CD4-positive, alpha-beta T cell (primary cell): ENCODE measurements at places on chromosomes 5 and 9.

GRCh38 chr9:34744295-34745221 is 34.6 kb upstream of the CCL21 start:
- no peaks in the 10 kb centered on the region for H3K36me3 ChIP-seq
- H3K27me3 ChIP-seq, result peaks cover 5% of the 10 kb centered on the region
- no peak for DNase-seq
- H3K4me3 ChIP-seq, result no peak overlapping the region
- H3K27ac ChIP-seq, result no peak overlapping the region

DNA sequence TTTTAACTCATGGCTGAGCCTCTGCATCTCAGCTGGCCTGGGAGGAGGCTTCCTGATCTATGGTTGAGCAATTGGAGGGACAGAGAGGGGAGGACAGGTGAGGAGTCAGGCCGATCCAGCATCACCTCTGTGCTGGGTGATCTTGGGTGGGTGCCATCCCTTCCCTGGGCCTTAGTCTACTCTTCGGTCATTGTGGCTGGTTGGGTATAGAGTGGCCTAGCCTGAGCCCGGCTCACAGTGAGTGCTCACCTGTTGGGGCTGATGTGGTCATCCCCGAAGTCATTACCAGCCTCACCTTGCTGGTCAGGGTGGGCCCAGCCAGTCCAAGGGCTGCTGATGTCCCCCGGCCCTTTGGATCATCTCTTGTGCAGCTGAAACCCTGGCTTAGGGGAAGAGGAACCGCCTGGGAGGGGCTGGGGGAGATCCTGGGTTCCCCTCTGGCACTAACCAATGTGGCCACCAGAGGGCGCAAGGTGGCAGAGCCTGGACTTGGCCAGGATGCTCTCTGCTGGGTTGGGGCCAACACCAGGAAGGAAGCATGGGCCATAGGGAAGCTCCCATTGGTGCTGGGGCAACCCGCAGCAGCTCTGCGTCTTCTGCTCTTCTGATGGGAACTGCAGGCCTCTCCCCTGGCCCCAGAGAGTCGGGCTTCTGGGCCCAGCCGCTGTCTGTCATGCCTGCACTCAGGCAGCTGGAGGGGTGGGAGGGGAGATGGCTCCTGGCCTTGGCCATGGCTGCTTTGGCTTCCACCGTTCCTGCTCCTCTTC is 17.3 kb upstream of the ODF2 start:
- H3K4me1 ChIP-seq, result peaks cover 7% of the 10 kb centered on the region
- no peak overlapping the region for H3K4me3 ChIP-seq
- no peaks in the 10 kb centered on the region for H3K27me3 ChIP-seq
- no peak overlapping the region for H3K27ac ChIP-seq

- no peak for DNase-seq
- no peaks in the 10 kb centered on the region for H3K4me1 ChIP-seq
- no peaks in the 10 kb centered on the region for H3K36me3 ChIP-seq
- H3K4me3 ChIP-seq, result no peak overlapping the region
Measured at GRCh38 chr5:147930769-147931168, 24.4 kb upstream of the C5orf46 start.

- peaks cover 8% of the 10 kb centered on the region for H3K27me3 ChIP-seq
- no peak overlapping the region for H3K4me3 ChIP-seq
Measured at GRCh38 chr5:173645437-173645807, 29.0 kb upstream of the BOD1 start.

GRCh38 chr5:150481972-150482406 is 25.9 kb upstream of the NDST1 start:
- H3K27ac ChIP-seq, result no peak overlapping the region
- H3K27me3 ChIP-seq, result no peaks in the 10 kb centered on the region
- H3K4me3 ChIP-seq, result no peak overlapping the region
- H3K36me3 ChIP-seq, result no peaks in the 10 kb centered on the region

- no peak for DNase-seq
- no peak overlapping the region for H3K27ac ChIP-seq
- no peaks in the 10 kb centered on the region for H3K27me3 ChIP-seq
- H3K4me3 ChIP-seq, result no peak overlapping the region
Measured at GRCh38 chr5:50320131-50320749, 120.8 kb downstream of the EMB start.

GRCh38 chr5:111932628-111933027 is 175.6 kb upstream of the NREP start:
- no peak overlapping the region for H3K27ac ChIP-seq
- H3K4me1 ChIP-seq, result no peaks in the 10 kb centered on the region
- H3K27me3 ChIP-seq, result no peaks in the 10 kb centered on the region
- no peaks in the 10 kb centered on the region for H3K36me3 ChIP-seq
- DNase-seq, result no peak
- no peak overlapping the region for H3K4me3 ChIP-seq

DNA sequence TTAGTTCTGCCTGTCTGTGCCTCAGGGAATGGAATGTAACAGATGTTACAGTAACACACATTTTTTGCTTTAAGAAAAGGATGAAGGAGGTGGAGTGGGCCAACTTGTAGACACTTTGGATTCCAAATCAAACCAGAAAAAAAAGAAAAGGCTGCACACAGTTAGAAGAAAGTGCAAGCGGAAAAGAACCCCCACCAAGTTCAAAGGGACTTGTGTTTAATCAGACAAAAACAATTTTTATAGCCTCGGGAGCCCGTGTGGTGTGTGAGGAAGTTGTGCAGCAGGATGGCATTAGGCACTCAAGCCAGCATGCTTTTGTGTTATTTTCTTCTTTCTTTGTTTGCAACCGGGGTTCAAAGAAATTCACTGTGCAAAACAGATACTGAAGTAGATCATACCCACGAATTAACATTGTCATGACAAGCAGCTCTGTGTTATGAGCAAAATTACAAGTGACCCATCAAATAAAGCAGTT is 189.5 kb downstream of the SEMA5A start:
- H3K27me3 ChIP-seq, result no peaks in the 10 kb centered on the region
- H3K4me3 ChIP-seq, result no peak overlapping the region
- H3K36me3 ChIP-seq, result no peaks in the 10 kb centered on the region

GRCh38 chr5:122183098-122183787 is 53.9 kb downstream of the ZNF474 start:
- H3K27me3 ChIP-seq, result no peaks in the 10 kb centered on the region
- DNase-seq, result no peak
- no peak overlapping the region for H3K4me3 ChIP-seq

DNA sequence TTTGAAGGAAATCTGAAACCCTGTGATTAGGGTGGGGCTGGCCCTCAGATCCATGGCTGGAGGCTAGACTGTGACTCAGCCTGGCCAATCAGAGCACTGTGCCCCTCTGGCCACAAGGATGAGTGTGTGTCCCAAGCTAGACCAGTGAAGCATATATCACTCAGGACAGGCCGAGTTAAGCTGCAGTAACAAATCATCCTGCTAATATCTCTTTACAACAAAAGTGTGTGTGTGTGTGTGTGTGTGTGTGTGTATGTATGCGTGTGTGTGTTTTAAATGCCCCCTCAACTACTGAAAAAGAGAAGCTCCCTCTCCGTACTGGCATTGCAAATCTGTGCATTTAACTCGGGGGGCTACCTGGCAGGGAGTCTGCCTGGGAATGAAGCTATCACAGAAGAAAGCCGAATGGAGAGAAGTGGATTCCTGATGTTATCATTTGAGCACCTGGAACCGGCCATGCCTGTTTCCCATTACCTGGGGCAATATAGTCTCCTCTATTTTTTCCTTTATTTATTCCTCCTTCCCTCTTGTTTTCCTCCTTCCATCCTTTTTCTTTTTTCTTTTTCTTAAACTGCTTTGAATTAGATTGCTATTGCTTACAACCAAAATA is 25.6 kb downstream of the STC2 start:
- H3K4me3 ChIP-seq, result no peak overlapping the region
- no peak for DNase-seq
- peaks cover 9% of the 10 kb centered on the region for H3K27me3 ChIP-seq
- no peaks in the 10 kb centered on the region for H3K4me1 ChIP-seq
- no peak overlapping the region for H3K27ac ChIP-seq

DNA sequence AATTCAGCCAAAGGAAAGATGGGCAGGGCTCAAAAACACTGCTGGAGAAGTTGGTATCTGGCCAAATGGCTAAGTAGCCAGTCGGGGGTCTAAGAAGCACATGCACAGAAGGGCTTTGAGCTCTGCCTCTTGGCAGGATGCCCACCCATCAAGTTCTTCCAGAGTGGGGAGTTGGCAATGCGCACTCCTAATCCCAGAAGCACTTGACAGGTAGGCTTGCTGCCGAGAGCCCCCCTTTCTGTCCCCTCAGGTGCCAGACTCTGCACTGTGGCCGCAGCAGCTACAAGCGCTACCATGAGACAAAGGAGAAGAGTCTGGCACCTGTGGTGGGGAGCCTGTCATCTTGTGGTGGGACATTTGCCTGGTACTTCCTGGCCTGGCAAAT is 252.9 kb upstream of the SLC24A2 start:
- no peaks in the 10 kb centered on the region for H3K27me3 ChIP-seq
- H3K27ac ChIP-seq, result no peak overlapping the region
- no peaks in the 10 kb centered on the region for H3K36me3 ChIP-seq
- H3K4me1 ChIP-seq, result peaks cover 12% of the 10 kb centered on the region
- DNase-seq, result peak; percentile 4
- no peak overlapping the region for H3K4me3 ChIP-seq

- H3K4me1 ChIP-seq, result no peaks in the 10 kb centered on the region
- no peaks in the 10 kb centered on the region for H3K36me3 ChIP-seq
- H3K4me3 ChIP-seq, result no peak overlapping the region
- DNase-seq, result no peak
Measured at GRCh38 chr5:144549580-144549979, 378.9 kb downstream of the KCTD16 start.

GRCh38 chr5:105816961-105817360 is 1853.8 kb downstream of the EFNA5 start:
- no peak overlapping the region for H3K4me3 ChIP-seq
- no peak for DNase-seq
- H3K27me3 ChIP-seq, result no peaks in the 10 kb centered on the region
- H3K27ac ChIP-seq, result no peak overlapping the region

- H3K36me3 ChIP-seq, result no peaks in the 10 kb centered on the region
- no peak overlapping the region for H3K27ac ChIP-seq
- DNase-seq, result no peak
Measured at GRCh38 chr9:14273696-14274121, 40.2 kb downstream of the NFIB start.

- no peak overlapping the region for H3K27ac ChIP-seq
- H3K27me3 ChIP-seq, result no peaks in the 10 kb centered on the region
- peaks cover 47% of the 10 kb centered on the region for H3K36me3 ChIP-seq
- H3K4me3 ChIP-seq, result no peak overlapping the region
Measured at GRCh38 chr9:113293285-113293878, 9.8 kb downstream of the RNF183 start.

DNA sequence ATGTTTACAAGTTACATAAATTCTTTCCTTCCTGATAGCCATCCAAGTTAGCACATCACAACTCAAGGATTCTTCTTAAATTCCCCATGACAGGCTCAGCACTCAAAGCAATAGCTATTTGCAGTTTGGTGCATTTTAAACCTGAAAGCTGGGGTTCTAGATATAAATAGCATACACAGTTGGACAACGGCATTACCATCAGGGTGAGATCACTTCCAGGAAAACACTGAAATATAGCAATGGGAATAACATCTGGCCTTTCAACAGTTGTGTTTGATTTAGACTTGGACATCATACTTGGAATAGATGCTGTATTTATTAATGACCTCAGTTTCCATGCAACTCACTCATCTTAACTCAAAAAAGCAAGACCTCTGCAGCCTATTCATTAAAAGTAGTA is 24.7 kb upstream of the LECT2 start:
- H3K27me3 ChIP-seq, result peaks cover 8% of the 10 kb centered on the region
- peaks cover 4% of the 10 kb centered on the region for H3K4me1 ChIP-seq
- no peak for DNase-seq
- no peak overlapping the region for H3K4me3 ChIP-seq
- no peak overlapping the region for H3K27ac ChIP-seq

DNA sequence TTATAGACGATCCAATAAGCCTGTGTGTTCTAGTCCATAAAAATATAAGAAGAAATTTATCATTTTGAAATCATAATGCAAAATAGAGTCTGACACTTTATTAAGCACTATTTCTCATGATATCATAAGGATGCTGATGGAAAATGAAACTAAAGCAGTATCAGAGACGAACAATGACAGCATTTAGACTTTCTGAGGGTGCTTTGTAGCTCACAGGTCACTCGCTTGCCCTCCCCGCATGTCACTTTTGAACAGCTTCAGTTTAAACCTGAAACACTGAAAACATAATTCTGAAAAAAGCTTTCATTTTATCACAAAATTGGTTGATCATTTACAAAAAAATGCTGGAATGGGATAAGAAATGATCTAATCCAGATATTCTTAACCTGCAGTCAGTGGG is 247.1 kb downstream of the EBF1 start:
- peaks cover 10% of the 10 kb centered on the region for H3K4me1 ChIP-seq
- no peak overlapping the region for H3K27ac ChIP-seq
- H3K36me3 ChIP-seq, result no peaks in the 10 kb centered on the region

DNA sequence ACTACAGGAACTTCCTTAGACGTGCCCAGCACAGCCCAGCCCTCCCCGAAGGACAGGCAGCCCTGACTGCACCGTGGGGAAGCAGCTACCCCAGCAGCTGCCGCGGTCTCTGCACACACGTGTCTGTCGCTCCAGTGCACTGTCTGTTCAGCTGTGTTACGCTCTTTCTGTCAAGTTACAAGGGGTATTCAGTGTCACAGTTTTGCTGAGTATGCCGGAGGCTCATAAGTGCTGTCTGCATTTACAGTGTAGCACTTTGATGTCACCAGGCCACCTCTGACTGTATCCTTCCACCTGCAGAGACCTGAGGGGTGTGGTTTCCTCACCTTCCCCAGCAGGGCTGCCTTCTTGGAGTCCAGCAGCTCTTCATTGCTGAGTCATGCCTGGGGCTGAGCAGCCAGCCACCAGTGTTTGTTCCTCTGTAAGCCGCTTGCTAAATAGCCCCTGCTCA is 126.8 kb downstream of the EHMT1 start:
- H3K4me3 ChIP-seq, result no peak overlapping the region
- peak; percentile 36 for DNase-seq
- H3K27me3 ChIP-seq, result no peaks in the 10 kb centered on the region
- peaks cover 57% of the 10 kb centered on the region for H3K36me3 ChIP-seq

DNA sequence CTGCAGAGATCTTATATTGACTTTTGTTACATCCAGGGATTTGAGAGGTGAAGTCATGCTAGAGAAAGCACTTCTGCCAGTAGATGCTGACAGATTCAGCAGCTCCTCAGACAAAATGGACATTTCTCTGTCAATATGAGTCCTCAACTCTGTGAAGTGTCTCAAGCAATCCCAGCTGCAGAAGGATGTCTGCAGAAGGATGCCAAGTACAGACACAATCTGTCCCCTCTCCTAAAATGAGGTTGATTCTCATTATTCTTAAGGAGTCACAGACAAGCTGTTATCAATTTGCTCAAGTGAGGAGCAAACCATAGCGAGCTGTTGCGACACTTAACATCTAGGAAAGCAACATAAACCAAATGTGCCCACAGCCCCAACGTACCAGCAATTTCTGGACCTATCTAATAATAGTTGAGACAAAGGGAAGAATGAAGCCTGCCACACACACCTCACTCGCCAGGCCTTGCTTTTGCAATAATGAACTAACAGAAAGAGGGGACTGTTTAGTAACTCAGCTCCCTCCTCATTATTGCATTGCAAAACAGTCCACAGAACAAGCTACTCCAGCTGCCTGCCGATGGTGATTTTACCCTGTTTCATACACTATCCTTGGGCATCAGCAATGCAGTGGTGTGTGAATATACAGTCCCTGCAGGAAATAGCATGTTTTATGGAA is 364.2 kb upstream of the PDE4D start:
- H3K27me3 ChIP-seq, result no peaks in the 10 kb centered on the region
- no peaks in the 10 kb centered on the region for H3K4me1 ChIP-seq
- no peak for DNase-seq
- no peak overlapping the region for H3K27ac ChIP-seq
